ENCODE measurements at places on chromosomes 6 and 20. TPM values are rescaled to one million over a fixed set of nuclear protein-coding genes. Genes with fewer than 3 reads are reported as not detected.

GRCh38 chr6:5713519-5713918 lies 293.2 kb downstream of the NRN1 start:
- no peak overlapping the region for H3K27ac ChIP-seq
- H3K4me1 ChIP-seq: no peaks in the 10 kb centered on the region
- H3K27me3 ChIP-seq: no peaks in the 10 kb centered on the region
- no peak overlapping the region for H3K4me3 ChIP-seq
- H3K36me3 ChIP-seq: no peaks in the 10 kb centered on the region
- DNase-seq: peak; percentile 70

DNA sequence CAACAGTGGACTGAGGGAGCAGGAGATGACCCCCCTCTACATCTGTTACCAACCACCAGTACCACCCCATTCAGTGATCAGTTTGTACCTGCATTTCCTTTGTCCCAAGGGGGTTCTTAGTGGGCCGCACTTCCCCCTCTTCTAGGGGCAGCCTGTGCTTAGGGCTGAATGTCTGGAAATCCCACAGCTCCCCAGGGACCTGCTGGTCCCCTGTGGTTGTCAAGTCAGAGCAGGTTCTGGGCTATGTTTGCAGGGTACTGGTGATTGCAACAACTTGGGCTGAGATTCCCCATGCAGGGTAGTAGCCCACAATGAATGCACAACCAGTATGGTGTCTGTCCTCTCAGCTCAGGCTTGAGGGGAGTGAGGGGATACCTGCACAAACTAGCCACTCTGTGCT lies 39.7 kb upstream of the COL10A1 start:
- no peak for DNase-seq
- peaks cover 3% of the 10 kb centered on the region for H3K4me1 ChIP-seq
- H3K27ac ChIP-seq: no peak overlapping the region
- no peaks in the 10 kb centered on the region for H3K27me3 ChIP-seq
- H3K36me3 ChIP-seq: peaks cover 28% of the 10 kb centered on the region

DNA sequence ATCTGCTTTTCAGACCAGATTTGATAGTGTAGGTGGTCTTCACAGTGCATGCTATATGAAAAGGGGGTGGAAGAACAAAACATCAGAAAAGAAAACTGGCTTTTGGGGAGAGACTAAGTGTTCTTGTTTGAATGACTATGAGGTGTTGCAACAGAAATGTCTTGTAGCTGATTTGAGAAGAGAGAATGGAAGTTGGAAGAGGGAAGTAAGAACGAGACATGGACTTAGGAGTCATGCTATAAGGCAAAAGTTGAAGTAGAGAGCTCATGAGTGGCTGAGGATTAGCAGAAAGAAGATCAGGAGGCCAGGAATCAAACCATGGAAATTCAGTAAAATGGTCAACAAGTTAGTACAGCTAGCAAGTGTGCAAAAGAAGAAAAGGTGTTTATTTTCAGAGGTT lies 32.1 kb downstream of the FNDC1 start:
- no peak overlapping the region for H3K27ac ChIP-seq
- no peaks in the 10 kb centered on the region for H3K4me1 ChIP-seq
- H3K4me3 ChIP-seq: no peak overlapping the region
- DNase-seq: no peak
- H3K36me3 ChIP-seq: no peaks in the 10 kb centered on the region

GRCh38 chr20:23296841-23297701 lies 53.5 kb upstream of the NXT1 start:
- H3K4me3 ChIP-seq: no peak overlapping the region
- peaks cover 9% of the 10 kb centered on the region for H3K4me1 ChIP-seq
- H3K36me3 ChIP-seq: no peaks in the 10 kb centered on the region
- H3K27me3 ChIP-seq: peaks cover 5% of the 10 kb centered on the region
- DNase-seq: no peak

DNA sequence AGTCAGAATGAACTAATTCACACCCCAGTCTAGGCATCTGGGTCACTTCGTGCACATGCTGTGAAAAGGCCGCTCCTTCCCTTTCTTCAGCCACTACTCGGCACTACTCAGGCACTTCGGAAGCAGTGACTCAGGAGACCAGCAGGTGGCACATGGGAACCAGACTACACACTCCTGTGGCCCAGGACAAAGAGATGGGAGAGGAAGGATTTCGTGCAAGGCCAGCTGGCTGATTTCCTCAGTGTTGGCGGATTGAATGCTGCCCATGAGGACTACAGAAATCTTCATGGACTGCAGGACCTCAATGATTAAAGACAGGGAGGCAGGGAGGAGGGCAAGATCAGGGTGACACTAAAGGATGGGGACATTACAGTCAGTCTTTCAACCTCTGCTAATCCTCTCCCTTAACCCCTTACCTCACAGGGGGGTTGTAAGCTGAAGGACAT lies 117.8 kb upstream of the SPACA1 start:
- H3K27me3 ChIP-seq: no peaks in the 10 kb centered on the region
- H3K27ac ChIP-seq: no peak overlapping the region
- peak; percentile 96 for DNase-seq
- H3K36me3 ChIP-seq: no peaks in the 10 kb centered on the region
- peaks cover 11% of the 10 kb centered on the region for H3K4me1 ChIP-seq

GRCh38 chr6:112040956-112041355 lies 12.9 kb upstream of the CCN6 start:
- H3K27me3 ChIP-seq: no peaks in the 10 kb centered on the region
- H3K27ac ChIP-seq: no peak overlapping the region
- H3K36me3 ChIP-seq: no peaks in the 10 kb centered on the region
- no peak overlapping the region for H3K4me3 ChIP-seq
- H3K4me1 ChIP-seq: no peaks in the 10 kb centered on the region
- DNase-seq: no peak

DNA sequence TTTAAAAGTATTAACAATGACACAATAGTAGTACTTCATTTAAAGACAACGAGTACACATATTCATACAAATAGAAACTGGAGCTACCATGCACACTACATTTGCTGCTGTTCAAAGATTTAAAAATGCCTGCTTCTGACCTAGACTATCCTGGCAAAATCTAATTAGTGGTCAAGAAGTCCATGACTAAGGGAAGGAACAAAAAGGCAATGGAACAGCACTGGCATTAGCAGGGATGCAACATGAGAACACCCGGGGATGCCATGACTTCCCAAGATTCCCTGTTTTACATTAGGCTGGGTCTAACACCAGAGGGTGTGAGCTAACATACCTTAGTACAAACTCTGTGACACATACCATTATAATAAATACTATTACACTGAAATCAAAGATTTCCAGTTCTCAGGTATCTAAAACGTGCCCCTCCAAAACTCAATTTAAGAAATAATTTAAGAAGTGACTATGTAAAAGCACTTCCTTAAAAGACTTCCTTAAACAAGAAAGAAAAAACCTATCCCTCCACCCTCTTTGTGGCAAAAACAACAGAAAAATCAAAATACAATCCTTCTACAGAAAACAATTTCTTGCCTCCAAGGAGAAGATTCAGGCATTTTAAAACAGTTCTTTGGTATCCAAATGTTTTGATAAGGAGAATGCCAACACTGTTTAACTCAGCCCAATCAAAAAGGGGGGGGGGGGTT lies 25.5 kb downstream of the CHD6 start:
- H3K27ac ChIP-seq: no peak overlapping the region
- no peak overlapping the region for H3K4me3 ChIP-seq
- no peak for DNase-seq
- no peaks in the 10 kb centered on the region for H3K27me3 ChIP-seq
- peaks cover 20% of the 10 kb centered on the region for H3K36me3 ChIP-seq
- no peaks in the 10 kb centered on the region for H3K4me1 ChIP-seq

- no peak overlapping the region for H3K4me3 ChIP-seq
- peaks cover 19% of the 10 kb centered on the region for H3K4me1 ChIP-seq
- no peaks in the 10 kb centered on the region for H3K36me3 ChIP-seq
These were observed 212.5 kb upstream of the CNR1 start for GRCh38 chr6:88378639-88379038.

- H3K27ac ChIP-seq: no peak overlapping the region
- no peak for DNase-seq
- H3K36me3 ChIP-seq: peaks cover 81% of the 10 kb centered on the region
- no peak overlapping the region for H3K4me3 ChIP-seq
- H3K27me3 ChIP-seq: no peaks in the 10 kb centered on the region
These were observed 12.0 kb downstream of the WTAP start for GRCh38 chr6:159739341-159739740.

GRCh38 chr6:160036331-160036695 lies 67.4 kb downstream of the IGF2R start:
- H3K36me3 ChIP-seq: peaks cover 81% of the 10 kb centered on the region
- H3K4me3 ChIP-seq: no peak overlapping the region
- H3K27me3 ChIP-seq: no peaks in the 10 kb centered on the region
- no peak overlapping the region for H3K27ac ChIP-seq
- no peaks in the 10 kb centered on the region for H3K4me1 ChIP-seq

- H3K27ac ChIP-seq: no peak overlapping the region
- peaks cover 16% of the 10 kb centered on the region for H3K27me3 ChIP-seq
- peaks cover 9% of the 10 kb centered on the region for H3K4me1 ChIP-seq
- no peak for DNase-seq
- H3K4me3 ChIP-seq: no peak overlapping the region
These were observed 56.2 kb upstream of the EPB41L1 start for GRCh38 chr20:36098364-36098763.

- peaks cover 14% of the 10 kb centered on the region for H3K4me1 ChIP-seq
- DNase-seq: peak; percentile 29
- H3K27me3 ChIP-seq: no peaks in the 10 kb centered on the region
These were observed 75.3 kb downstream of the SSR1 start for GRCh38 chr6:7237653-7238188.

GRCh38 chr20:55469074-55469473 lies 536.2 kb downstream of the CBLN4 start:
- H3K27me3 ChIP-seq: no peaks in the 10 kb centered on the region
- H3K4me3 ChIP-seq: no peak overlapping the region
- H3K36me3 ChIP-seq: no peaks in the 10 kb centered on the region
- DNase-seq: no peak
- H3K27ac ChIP-seq: no peak overlapping the region

DNA sequence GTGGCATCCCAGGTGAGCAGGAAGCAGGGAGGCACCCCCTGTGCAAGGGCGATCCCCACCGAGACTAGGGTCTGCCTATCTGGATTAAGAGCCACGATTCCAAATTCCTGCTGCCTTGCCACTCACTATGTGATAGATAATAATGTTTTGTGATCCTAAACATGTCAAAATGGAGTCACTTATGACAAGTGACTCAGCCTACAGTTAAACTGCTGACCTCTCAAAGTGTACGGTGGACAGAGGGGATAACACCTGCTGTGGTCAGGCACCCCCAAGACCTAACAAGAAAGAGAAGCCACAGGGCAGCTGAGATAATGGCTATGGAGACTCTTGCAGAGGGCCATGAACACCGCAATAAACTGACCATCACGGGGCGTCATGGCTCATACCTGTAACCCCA lies 16.0 kb upstream of the SNTA1 start:
- H3K27me3 ChIP-seq: no peaks in the 10 kb centered on the region
- H3K4me1 ChIP-seq: no peaks in the 10 kb centered on the region
- no peaks in the 10 kb centered on the region for H3K36me3 ChIP-seq
- DNase-seq: no peak
- no peak overlapping the region for H3K27ac ChIP-seq
- no peak overlapping the region for H3K4me3 ChIP-seq

SFTA2 gene
- total RNA-seq: not detected

ESR1 gene
- total RNA-seq: not detected

BIRC7 gene
- not detected for total RNA-seq

TTLL9 gene
- total RNA-seq: 0.56 TPM

AIF1 gene
- total RNA-seq: 0.84 TPM

PGBD1 gene
- 8.7 TPM for total RNA-seq
